Activated naive CD4-positive, alpha-beta T cell treated with anti-CD3 and anti-CD28 coated beads, Interleukin-2, amount 50 U/mL, for 72 hours (primary cell): ENCODE measurements at places on chromosomes 13 and 19.

GRCh38 chr19:42277821-42278451, 8.9 kb downstream of the CIC start:
- DNase-seq, result no peak

GRCh38 chr13:94596575-94596971, 621 bp upstream of the TGDS start:
- DNase-seq, result no peak

DNA sequence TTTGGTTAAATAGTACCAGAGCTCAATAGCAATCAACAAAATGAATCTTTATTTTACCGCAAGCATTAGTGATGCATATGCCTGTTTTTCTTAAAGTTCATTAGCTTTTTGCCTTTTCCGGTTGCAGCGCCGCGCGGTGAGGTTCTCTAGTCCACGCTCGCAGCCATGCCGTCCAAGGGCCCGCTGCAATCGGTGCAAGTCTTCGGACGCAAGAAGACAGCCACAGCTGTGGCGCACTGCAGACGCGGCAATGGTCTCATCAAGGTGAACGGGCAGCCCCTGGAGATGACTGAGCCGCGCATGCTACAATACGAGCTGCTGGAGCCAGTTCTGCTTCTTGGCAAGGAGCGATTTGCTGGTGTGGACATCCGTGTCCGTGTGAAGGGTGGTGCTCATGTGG, 42.1 kb upstream of the ZNF486 start:
- no peak for DNase-seq

GRCh38 chr13:75934889-75935288, 298.8 kb downstream of the LMO7 start:
- DNase-seq, result no peak
